ENCODE measurements at places on chromosomes 1 and 21.

DNA sequence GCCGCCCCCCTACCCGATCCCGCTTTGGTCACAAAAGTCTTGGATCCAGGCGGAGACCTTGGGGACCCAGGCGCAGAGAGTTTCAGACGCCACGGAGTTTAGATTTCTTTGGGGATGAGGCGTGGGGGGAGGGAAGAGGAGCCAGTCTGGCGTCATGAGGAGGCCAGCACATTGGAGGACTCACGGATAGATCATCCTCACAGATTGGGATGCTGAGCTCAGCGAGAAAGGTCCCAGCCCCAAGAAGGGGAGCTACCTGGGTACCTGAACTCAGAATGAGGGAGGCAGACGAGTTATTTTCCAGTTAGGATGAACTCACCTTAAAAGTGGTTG is 393 bp downstream of the ELAPOR1 start:
- no peak for DNase-seq

- no peak for DNase-seq
These were observed 122.7 kb downstream of the VAV3 start for GRCh38 chr1:107842241-107842640.

GRCh38 chr1:2312160-2312514 is 79.2 kb downstream of the MORN1 start:
- no peak for DNase-seq

- DNase-seq, result no peak
These were observed 827.1 kb upstream of the B3GALT2 start for GRCh38 chr1:194013561-194013960.

GRCh38 chr1:37480125-37480466 is 5.7 kb downstream of the ZC3H12A start:
- no peak for DNase-seq

- DNase-seq, result no peak
These were observed 62.8 kb downstream of the EDEM3 start for GRCh38 chr1:184691719-184692324.

DNA sequence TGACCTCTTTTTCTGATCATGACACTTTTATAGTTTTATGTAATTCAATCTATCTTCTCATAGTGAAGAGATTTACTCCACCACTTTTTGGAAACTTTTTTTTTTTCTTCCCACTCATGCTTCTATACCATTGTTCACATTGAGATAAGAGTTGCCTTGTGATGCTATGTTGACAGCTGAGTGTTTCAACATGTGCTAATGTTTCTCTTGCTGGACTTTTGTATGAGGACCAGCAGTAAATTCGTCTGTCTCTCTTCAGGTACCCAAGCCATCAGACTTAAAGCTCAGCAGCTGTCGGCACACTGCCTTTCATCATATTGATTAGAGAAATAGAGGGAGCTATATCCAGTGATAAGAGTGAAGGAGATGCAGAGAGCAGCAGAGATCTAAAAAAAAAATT is 227.0 kb downstream of the GRIK1 start:
- no peak for DNase-seq

- no peak for DNase-seq
These were observed 367.6 kb upstream of the ZRANB2 start for GRCh38 chr1:71448444-71448843.

DNA sequence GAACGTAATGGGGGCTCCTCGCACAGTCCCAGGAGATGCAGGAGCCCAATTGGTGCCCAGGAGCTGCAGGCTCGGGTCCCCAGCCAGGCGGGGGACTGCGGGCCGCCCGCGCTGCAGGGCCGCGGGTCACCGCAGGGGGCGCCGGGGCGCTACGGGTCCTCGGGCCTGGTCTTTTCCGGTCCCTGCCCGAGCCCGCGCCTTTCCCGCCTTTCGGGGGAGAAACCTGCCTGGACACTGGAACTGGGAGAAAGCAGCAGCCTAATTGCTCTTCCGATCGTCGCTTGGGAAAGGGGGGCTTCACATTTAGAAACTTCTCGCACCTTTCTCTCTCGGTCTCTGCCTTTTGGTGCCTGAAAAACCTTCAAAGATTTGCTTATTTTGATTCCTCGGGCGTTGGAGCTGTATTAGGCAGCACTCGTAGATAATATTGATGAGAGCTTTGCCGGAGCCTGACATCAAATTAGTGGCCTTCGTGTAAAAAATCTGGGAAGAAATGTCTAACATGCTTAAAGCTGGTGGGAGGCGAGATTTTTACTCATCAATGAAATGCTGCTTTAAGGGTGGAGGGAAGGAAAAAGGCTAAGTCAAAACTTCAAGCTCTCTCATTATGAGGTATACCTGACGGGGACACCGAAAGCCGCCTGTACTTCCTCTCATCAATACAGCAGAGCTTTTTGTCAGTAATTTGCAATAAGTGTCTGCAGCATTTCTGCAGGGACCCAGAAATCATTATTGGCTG is 12.6 kb upstream of the BARHL2 start:
- no peak for DNase-seq

DNA sequence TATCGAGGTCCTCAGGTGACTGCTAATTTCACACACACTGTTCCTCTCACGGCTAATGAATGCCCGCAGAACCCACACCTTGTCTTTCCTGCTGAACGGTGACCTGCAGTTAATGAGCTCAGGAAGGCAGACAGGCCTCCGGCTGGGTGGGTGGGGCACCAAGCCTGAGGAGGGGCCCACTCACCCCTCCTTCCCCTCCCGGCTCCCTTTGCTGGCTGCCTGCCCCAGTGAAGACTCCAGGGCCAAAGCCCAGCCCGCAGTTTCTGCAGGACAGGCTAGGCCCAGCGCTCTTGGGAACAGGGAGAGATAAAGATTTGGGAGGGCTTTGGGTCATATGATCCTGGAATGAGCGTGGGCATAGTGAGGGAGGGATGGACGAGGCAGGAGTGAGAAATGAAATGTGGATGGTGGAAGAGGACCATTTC is 26.4 kb downstream of the FOXO6 start:
- DNase-seq, result no peak

- no peak for DNase-seq
These were observed 3.6 kb downstream of the IER5 start for GRCh38 chr1:181092056-181092455.

GRCh38 chr1:182181167-182181572 is 119.7 kb upstream of the ZNF648 start:
- DNase-seq, result no peak

DNA sequence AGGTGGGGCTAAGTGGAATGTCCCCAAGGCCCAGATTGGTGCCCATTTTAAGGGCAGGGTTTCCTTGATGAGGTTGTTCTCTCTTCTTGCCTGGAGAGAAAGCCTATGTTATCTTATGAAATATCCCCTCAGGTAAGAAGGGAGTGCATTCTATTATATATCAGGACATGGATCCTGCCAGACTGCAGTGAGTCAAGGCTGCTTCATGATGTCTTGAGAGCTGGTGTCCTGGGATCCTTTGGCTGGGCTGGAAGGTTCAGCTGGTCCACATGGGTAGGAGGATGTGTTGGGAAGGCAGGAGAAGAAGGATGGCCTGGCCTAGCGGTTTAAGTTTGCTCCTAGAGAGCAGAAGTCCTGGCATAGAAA is 207.6 kb downstream of the ROR1 start:
- DNase-seq, result no peak

- no peak for DNase-seq
These were observed 54.3 kb upstream of the EPHA8 start for GRCh38 chr1:22508991-22509390.

DNA sequence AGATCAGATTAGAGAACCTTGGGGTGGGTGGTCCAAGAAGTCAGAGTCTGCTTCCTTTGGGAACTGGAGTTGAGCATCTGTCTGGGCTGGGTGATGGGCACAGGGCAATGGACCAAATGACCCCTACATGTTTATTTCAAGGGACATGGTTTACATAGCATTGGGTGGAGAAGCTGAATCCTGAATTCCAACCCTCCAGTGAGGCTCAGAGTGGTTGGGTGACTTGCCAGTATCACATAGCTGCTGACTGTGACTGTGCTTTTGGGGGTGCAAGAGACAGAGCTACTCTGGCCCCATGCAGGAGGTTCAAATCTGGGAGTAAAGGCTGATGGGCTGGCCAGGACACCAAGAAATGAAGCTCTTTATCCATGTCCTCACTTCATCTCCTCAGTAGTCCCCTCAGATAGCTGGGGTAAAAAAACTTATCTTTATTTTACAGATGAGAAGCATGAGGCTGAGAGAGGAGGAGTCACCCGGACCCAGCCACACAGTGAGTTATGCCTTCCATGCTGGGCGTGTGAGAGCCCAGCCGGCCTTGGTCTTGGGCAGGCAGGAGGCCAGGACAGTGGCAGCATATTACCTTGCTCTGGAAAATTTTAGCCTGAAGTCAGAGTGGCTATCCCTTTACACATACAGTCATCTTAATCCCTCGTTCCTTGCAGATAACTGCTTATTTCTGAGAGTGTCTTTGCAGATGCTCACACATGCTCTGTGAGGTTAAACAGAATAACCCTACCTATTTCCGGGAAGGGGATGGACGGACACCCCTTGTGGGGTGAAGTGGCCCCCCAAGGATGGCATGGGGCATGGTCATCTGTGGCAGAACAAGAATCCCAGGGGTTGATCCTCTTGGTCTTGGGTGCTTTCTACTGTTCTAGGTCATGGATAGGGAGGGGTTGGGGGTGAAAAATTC is 2.8 kb upstream of the SERINC2 start:
- DNase-seq, result no peak

GRCh38 chr1:117609471-117609911 is 3.6 kb downstream of the TENT5C start:
- DNase-seq, result no peak

DNA sequence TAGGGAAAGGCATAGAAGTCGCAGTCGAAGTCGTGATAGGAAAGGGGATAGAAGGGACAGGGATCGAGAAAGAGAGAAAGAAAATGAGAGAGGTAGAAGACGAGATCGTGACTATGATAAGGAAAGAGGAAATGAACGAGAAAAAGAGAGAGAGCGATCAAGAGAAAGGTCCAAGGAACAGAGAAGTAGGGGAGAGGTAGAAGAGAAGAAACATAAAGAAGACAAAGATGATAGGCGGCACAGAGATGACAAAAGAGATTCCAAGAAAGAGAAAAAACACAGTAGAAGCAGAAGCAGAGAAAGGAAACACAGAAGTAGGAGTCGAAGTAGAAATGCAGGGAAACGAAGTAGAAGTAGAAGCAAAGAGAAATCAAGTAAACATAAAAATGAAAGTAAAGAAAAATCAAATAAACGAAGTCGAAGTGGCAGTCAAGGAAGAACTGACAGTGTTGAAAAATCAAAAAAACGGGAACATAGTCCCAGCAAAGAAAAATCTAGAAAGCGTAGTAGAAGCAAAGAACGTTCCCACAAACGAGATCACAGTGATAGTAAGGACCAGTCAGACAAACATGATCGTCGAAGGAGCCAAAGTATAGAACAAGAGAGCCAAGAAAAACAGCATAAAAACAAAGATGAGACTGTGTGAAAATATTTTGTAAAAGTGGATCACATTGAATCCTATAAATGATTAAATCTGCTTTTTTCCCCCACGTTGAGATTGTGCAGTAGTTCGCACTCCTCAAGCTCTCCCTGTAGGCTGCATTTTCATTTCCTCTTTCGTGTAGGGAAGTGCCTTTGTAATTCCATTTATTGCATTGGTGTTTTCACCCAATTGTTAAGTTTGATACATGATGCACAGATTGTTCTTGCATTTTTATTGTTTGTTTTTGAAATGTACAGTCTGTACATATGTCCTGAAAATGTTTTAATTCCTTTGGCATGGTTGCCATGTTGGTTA is 7.5 kb downstream of the PRPF38B start:
- no peak for DNase-seq

- peak; percentile 5 for DNase-seq
These were observed 5.4 kb upstream of the NTNG1 start for GRCh38 chr1:107135463-107135862.

DNA sequence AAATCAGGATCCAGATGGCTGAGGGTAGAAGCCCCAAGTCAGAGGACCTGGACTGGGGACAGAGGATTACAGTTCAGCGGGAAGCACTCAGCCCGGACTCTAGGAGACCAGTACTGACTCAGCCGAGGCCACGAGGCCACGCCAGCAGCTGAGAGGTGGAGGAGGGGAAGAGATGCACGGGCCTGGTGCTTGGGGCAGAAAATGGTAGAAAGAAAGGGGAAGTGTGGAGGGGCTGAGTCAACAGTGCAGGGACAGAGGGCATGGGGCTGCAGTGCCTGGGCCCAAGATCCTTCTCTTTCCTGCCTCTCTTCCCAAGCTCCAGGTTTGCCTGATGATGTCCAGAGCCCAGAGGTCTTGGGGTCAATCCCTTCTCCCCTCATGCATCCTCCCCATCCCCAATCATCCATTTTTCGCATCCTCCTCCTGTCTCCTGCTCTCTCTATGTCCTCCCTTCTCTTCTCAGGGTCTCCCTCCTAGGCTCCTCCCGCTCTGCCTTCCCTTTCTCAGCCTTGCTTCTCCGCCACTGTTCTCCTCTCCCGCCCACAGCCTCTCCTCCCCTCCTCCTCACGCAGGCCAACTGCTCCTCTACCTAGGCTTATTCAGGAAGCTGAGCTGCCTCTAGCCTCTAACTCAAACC is 7.7 kb downstream of the ARHGEF2 start:
- DNase-seq, result peak; percentile 58

GRCh38 chr1:168408884-168409283 is 128.2 kb downstream of the TBX19 start:
- DNase-seq, result peak; percentile 71

DNA sequence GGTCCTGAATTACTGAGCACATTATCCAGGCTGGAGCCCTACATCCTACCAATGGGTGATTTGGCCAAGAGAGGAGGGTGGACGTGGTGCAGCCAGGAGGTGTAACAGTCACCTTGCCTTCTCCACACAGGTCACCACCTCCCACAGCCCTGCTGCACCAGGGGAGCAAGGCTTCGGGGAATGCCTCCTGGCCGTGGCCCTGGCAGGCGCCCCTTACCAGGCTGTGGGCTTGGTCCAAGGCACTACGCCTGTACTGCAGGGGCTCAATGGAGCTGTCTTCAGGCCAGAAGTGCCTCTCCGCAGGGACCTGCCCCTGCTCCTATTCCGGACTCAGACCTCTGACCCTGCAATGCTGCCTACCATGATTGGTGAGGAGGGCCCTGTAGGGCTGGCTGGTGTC is 26.0 kb downstream of the HMGCS2 start:
- DNase-seq, result no peak

DNA sequence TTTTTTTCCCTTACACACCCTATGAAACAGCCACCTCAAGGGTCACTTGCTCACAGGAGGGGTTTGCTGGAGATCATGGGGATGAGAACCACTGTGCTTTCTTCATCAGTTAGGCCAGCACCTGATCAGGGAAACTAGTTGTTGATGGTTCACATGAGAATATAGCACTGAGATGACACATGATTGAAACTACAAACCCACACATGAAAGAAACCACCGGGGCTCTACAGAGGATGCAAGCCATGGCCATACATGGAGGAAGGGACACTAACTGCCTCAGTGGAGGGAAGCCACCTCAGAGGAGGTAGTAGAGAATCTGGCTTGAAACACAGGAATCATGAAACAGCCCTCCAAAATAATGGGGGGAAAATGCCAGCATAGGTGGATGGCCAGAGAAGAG is 63.2 kb downstream of the PRKAB2 start:
- no peak for DNase-seq

GRCh38 chr1:32980080-32980479 is 15.5 kb upstream of the RNF19B start:
- no peak for DNase-seq
